Esophagus squamous epithelium (tissue), 5 donors: ENCODE measurements at places on chromosomes 1 and 21. TPM values are rescaled to one million over a fixed set of nuclear protein-coding genes. Genes with fewer than 3 reads are reported as not detected.

GRCh38 chr1:170367615-170368014 lies 164.4 kb upstream of the GORAB start:
- no peaks in the 10 kb centered on the region for H3K36me3 ChIP-seq
- no peak overlapping the region for H3K4me3 ChIP-seq
- no peak for DNase-seq
- H3K27ac ChIP-seq: no peak overlapping the region

- H3K4me3 ChIP-seq: no peak overlapping the region
- no peaks in the 10 kb centered on the region for H3K27me3 ChIP-seq
- H3K36me3 ChIP-seq: no peaks in the 10 kb centered on the region
Measured at GRCh38 chr1:161505686-161506085, 429 bp downstream of the FCGR2A start.

The MNDA gene
- total RNA-seq: 2.3 TPM

GRCh38 chr21:21631961-21632360 lies 633.8 kb downstream of the NCAM2 start:
- H3K27ac ChIP-seq: no peak overlapping the region
- H3K36me3 ChIP-seq: no peaks in the 10 kb centered on the region

DNA sequence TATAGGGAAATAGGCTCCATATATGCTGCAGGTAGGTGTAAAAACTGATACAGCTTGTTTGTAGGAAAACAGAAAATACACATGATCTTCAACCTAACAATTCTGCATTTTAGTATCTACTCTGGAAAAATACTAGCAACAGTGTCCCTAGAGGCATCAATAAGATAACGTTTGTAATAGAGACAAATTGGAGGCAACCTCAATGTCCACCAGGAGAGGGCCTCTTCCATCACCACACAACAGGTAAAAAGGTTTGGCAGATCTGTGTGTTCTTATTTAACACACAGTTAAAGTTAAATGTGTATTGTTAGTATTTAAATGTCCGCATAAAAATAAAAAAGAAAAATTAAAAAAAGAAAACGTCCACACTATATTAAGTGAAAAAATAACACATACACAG lies 5.4 kb downstream of the EIF2D start:
- peaks cover 4% of the 10 kb centered on the region for H3K36me3 ChIP-seq
- DNase-seq: no peak
- H3K4me3 ChIP-seq: no peak overlapping the region
- no peaks in the 10 kb centered on the region for H3K27me3 ChIP-seq

DNA sequence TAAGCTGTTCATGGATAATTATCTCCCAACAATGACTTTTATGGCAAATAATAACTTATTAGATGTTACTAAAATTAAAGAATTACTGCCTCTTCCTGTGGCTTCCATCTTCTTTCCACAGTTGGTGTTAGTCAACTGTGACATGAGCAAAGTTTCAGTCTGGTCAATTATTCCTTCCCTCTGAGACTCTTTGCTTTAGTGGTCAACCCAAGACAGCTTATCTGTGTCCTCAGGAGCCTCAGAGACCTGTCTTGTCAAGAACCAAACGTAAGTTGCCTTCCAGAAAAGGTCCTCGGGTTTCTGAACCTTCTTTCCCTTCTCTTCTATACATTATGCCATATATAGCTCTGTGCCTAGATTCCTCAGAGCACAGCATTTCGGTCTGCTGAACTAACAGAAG lies 263.2 kb upstream of the ZP4 start:
- H3K36me3 ChIP-seq: no peaks in the 10 kb centered on the region
- no peak for DNase-seq
- no peak overlapping the region for H3K4me3 ChIP-seq
- H3K27ac ChIP-seq: no peak overlapping the region
- no peaks in the 10 kb centered on the region for H3K4me1 ChIP-seq

DNA sequence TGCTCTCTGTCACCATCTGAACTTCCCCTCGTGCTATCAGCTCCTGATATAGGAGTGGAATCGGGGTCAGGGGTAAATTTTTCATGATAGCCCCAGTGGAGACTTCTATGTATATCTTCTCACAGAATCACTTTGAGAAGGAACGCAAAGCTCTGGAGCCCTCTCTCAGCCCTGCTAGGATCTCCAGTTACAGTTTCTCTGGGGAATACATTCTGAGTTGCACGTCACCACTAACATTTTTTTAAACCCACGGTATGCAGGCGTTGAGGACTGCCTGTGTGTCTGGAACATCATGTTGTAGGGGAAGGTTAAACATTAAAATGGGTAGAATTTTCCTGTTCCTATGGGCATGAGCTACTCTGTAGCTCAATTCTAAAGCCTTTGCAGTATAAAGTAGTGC lies 116.4 kb upstream of the FAM78B start:
- H3K27me3 ChIP-seq: no peaks in the 10 kb centered on the region
- no peak overlapping the region for H3K27ac ChIP-seq
- no peak for DNase-seq
- no peak overlapping the region for H3K4me3 ChIP-seq
- H3K4me1 ChIP-seq: no peaks in the 10 kb centered on the region

The NTRK1 gene
- total RNA-seq: not detected

The AIM2 gene
- total RNA-seq: 0.27 TPM

GRCh38 chr1:100671601-100672000 lies 47.9 kb upstream of the VCAM1 start:
- H3K36me3 ChIP-seq: no peaks in the 10 kb centered on the region
- H3K4me3 ChIP-seq: no peak overlapping the region
- no peak for DNase-seq
- H3K4me1 ChIP-seq: no peaks in the 10 kb centered on the region
- no peak overlapping the region for H3K27ac ChIP-seq
- no peaks in the 10 kb centered on the region for H3K27me3 ChIP-seq

DNA sequence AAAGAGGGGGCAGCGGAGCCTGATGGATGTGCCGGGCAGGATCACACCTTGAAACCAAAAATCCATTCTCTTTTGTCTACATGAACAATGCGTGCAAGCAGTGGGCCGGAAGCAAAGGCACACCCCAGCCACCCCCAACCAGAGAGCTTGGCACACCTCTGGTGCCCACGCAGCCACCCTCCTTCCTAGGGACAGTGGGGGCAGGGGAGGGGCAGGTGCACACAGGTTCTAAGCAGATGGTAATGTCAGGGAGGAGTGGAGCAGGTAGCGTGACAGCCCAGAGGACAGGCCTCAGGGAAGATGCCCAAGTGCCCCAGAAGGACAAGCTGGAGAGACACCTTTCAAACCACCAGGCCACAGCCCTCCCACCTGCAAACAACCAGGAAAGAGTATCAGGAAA lies 36.5 kb downstream of the SYF2 start:
- H3K4me1 ChIP-seq: peaks cover 5% of the 10 kb centered on the region
- no peak for DNase-seq
- no peak overlapping the region for H3K27ac ChIP-seq
- H3K4me3 ChIP-seq: no peak overlapping the region
- no peaks in the 10 kb centered on the region for H3K36me3 ChIP-seq

- no peak overlapping the region for H3K4me3 ChIP-seq
- no peaks in the 10 kb centered on the region for H3K27me3 ChIP-seq
- H3K27ac ChIP-seq: peak overlapping the region; percentile 85
- H3K36me3 ChIP-seq: no peaks in the 10 kb centered on the region
Measured at GRCh38 chr1:184881941-184882913, 92.1 kb downstream of the NIBAN1 start.

GRCh38 chr1:248787430-248787829 lies 31.9 kb upstream of the LYPD8 start:
- H3K4me1 ChIP-seq: no peaks in the 10 kb centered on the region
- H3K36me3 ChIP-seq: no peaks in the 10 kb centered on the region
- no peak overlapping the region for H3K4me3 ChIP-seq
- H3K27ac ChIP-seq: no peak overlapping the region
- H3K27me3 ChIP-seq: no peaks in the 10 kb centered on the region
- DNase-seq: no peak

The NTNG1 gene
- total RNA-seq: not detected

GRCh38 chr1:58815069-58815685 lies 31.3 kb upstream of the JUN start:
- peak; percentile 33 for DNase-seq
- no peaks in the 10 kb centered on the region for H3K27me3 ChIP-seq
- H3K36me3 ChIP-seq: no peaks in the 10 kb centered on the region
- peak overlapping the region; percentile 71 for H3K4me3 ChIP-seq

- peak overlapping the region; percentile 64 for H3K4me3 ChIP-seq
- H3K36me3 ChIP-seq: no peaks in the 10 kb centered on the region
- no peaks in the 10 kb centered on the region for H3K27me3 ChIP-seq
- H3K4me1 ChIP-seq: peaks cover 86% of the 10 kb centered on the region
Measured at GRCh38 chr1:161085165-161085564, 4.2 kb downstream of the NECTIN4 start.

The TIE1 gene
- total RNA-seq: 4.2 TPM

DNA sequence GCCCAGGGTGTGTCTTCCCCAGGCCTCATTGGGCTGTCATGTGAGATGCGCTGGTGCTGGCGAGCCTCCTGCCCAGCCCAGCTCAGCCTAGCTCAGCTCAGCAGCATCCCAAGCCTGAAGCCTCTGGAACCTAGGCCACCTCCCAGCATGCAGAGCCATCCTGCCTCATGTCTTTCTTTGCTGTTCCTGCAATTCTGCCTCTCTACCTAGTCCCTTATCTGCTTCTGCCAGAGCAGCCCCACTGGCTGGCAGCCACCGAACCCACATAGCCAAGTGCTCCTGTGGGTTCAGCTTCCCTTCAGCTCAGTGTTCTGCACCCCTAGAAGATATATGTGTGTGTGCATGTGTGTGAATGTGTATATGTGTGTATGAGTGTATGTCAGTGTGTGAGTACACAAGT lies 291.5 kb upstream of the VAMP3 start:
- no peaks in the 10 kb centered on the region for H3K27me3 ChIP-seq
- no peak for DNase-seq
- no peaks in the 10 kb centered on the region for H3K36me3 ChIP-seq
- no peaks in the 10 kb centered on the region for H3K4me1 ChIP-seq

The REN gene
- 0.38 TPM for total RNA-seq

DNA sequence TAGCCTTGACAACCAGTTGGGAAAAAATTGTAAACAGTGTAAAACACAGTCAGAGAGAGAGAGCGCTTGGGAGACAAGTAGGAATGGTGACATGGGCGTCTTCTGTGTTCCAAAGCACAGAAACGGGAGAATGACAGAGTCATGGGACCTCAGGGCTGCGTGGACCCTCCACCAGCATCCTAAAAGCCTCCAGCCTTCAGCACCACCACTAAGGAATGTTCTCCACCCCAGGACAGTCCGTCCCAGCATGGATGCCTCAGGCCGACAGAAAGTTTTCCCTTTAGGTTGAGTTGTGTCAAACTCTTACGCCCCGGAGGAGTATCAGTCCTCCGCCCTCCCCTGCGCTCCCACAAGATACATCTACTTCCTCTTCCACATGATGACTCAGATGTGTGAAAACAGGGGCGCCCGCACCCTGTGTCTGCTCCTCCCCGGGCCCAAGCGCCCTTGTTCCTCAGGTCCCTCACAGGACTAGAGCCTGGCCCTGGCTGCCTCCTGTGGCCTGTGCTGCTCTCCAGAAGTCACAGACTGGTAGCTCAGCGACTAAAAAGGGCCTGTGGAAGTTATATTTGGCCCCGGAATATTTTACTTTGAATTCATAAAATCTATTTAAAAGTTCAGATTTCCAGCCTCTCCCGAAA lies 63.9 kb upstream of the EFHD2 start:
- no peak overlapping the region for H3K4me3 ChIP-seq
- DNase-seq: peak; percentile 13
- peak overlapping the region; percentile 78 for H3K27ac ChIP-seq
- H3K4me1 ChIP-seq: no peaks in the 10 kb centered on the region
- H3K36me3 ChIP-seq: no peaks in the 10 kb centered on the region

The FGR gene
- 1.2 TPM for total RNA-seq

- no peaks in the 10 kb centered on the region for H3K4me1 ChIP-seq
- H3K27ac ChIP-seq: no peak overlapping the region
- no peak overlapping the region for H3K4me3 ChIP-seq
- no peak for DNase-seq
- H3K27me3 ChIP-seq: no peaks in the 10 kb centered on the region
Measured at GRCh38 chr1:34906222-34906621, 23.2 kb downstream of the DLGAP3 start.

DNA sequence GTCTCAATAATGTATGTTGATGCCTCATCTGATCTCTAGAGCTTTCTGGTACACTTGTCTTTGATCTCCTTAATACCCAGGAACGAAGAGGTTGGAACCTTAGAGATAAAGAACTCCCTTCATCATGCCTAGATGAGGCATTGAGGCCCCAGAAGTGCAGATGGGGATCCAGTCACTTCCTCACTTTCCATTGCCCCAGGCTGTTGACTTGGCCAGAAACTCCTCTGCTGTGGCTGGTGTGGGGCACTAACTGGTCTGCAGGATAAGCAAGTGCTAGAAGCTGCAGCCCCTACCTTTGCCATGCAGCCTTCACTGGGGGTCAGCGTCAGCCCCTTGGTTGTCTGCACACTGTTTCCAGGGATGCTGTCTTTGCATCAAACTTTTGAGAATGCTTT lies 49.9 kb downstream of the STUM start:
- DNase-seq: no peak
- no peak overlapping the region for H3K27ac ChIP-seq
- H3K4me3 ChIP-seq: no peak overlapping the region
- H3K4me1 ChIP-seq: peaks cover 16% of the 10 kb centered on the region
- H3K27me3 ChIP-seq: no peaks in the 10 kb centered on the region

DNA sequence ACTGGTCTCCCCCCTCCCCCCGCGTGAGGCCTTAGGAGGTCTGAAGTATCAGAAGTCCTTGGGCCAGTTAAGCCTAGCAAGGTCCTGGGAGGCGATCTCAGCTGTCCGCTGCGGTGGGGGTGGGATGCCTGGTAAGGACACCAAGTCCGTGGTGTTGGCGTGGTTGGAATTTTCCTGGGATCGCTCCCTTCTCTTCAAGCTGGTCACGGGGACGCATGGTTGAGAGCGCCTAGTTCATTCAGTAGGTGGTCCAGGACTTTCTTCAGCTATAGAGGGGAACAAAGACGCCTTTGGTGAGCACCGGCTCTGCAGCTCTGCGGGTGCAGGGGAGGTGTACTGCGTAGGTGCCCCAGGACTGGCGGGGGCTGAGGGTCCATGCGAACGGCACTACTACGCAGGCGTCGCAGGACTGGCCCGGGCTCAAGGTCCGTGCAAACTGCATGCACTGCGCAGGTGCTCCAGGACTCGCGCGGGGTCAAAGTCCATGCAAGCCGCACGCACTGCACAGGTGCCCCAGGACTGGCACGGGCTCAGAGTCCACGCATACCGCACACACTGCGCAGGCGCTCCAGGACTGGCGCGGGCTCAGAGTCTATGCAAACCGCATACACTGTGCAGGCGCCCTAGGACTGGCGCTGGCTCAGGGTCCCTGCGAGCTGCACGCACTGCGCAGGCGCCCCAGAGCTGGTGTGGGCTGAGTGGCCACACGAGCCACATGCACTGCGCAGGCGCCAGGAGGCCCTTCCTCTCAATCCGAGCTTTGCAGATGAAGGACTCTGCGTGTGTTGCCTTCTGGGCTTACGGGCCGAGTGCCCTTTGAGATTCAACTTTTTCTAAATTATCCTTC lies 36.6 kb upstream of the HMGN1 start:
- H3K4me1 ChIP-seq: peaks cover 15% of the 10 kb centered on the region
- H3K4me3 ChIP-seq: peak overlapping the region; percentile 35
- H3K36me3 ChIP-seq: no peaks in the 10 kb centered on the region
- H3K27me3 ChIP-seq: no peaks in the 10 kb centered on the region

The NFIA gene
- 37.9 TPM for total RNA-seq

- no peaks in the 10 kb centered on the region for H3K36me3 ChIP-seq
- no peak overlapping the region for H3K27ac ChIP-seq
- no peak overlapping the region for H3K4me3 ChIP-seq
Measured at GRCh38 chr1:95249916-95250315, 15.9 kb downstream of the RWDD3 start.

- DNase-seq: no peak
- H3K27ac ChIP-seq: no peak overlapping the region
- no peak overlapping the region for H3K4me3 ChIP-seq
- H3K36me3 ChIP-seq: no peaks in the 10 kb centered on the region
Measured at GRCh38 chr1:61012341-61012761, 70.0 kb upstream of the NFIA start.

GRCh38 chr1:184956999-184957700 lies 17.2 kb downstream of the NIBAN1 start:
- H3K36me3 ChIP-seq: no peaks in the 10 kb centered on the region
- H3K4me1 ChIP-seq: peaks cover 31% of the 10 kb centered on the region
- H3K4me3 ChIP-seq: no peak overlapping the region
- H3K27ac ChIP-seq: no peak overlapping the region

The AGO1 gene
- total RNA-seq: 18.1 TPM

The PCAT6 gene
- total RNA-seq: 1.2 TPM
